ENCODE measurements at places on chromosomes 6 and 20.
A peak's percentile ranks its signal among the peaks of the same experiment; 100 is the strongest.

GRCh38 chr6:82086944-82087343 lies 160.6 kb downstream of the IBTK start:
- no peak for DNase-seq

DNA sequence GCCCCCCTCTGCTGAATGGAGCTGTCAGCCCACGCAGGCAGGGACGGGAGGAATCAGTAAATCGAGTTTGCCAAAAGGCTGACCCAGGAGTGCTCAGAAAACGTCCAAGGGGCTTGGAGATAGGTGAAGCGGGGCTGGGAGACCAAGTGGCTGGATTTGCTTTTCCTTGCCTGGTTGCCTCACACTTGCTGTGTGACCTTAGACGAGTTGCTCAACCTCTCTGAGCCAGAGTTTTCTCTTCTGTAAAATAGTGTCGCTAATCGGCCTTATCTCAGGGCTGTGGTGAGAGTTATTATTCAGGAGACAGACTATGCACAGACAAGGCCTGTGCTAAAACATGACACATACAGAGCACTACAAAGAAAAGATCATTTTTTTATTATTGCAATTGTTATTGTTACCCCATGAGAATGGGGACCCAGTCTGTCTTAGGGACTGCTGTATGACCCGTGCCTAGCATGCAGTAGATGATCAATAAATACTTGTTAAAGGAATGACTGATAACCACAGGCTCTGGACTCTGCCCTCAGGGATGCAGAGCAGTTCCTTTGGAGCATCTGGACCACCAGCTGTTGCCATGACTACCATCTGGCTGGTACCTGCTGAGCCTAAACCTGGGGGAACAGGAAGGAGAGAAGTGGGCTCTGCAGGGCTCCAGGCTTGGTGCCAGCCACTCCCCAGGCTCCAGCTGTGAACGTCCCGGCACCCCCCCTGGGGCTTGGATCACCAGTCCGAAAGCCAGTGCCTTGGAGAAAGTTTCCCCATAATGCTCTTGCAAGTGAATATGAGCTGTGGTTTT lies 901 bp downstream of the KCNK15 start:
- DNase-seq = no peak

- no peak for DNase-seq
Observed at GRCh38 chr6:47424436-47424836, 53.2 kb upstream of the CD2AP start.

DNA sequence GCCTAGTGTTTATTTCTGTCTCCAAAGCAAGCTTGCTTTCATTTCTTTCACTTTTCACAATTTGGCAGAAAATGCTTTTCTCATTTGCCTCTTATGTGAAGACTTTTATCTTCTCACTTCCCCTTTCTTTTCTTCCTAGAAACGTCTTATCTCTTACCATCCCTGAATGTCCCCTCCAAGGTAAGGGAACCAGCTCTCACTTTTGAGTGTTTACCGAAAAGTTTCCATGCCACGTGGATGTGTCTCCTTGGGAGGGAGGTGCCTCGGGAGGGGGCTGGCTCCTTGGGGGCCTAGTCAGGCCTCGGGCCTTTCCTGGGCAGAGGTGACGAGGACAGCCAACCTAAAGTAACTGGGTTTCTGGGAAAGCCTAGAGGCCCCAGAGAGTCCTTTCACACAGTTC lies 127.4 kb downstream of the CD24 start:
- DNase-seq = no peak

- DNase-seq = no peak
Observed at GRCh38 chr20:37958856-37959520, 56.1 kb downstream of the VSTM2L start.

- DNase-seq = no peak
Observed at GRCh38 chr6:90478278-90478677, 108.6 kb downstream of the MAP3K7 start.

- DNase-seq = no peak
Observed at GRCh38 chr20:40669692-40670091, 19.3 kb downstream of the MAFB start.

DNA sequence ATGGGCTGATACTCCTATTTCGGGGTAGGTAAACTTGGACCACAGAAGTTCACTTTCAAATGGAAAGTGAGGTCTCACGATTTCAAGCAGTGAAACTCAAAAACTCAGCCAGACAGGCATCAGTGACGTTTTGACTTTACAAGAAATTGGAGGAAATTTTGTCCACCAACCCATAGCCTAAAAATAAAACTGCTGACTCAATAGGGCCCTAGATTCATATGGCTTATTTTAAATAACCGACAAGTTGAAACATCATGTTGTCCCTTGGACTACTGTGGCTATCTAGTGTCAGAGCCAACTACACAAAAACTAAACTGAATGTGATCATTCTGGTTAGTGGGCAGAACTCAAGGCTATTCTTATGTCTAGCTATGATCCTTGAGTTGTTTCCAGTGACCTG lies 486.3 kb downstream of the GRIK2 start:
- no peak for DNase-seq

GRCh38 chr20:6654513-6655252 lies 112.8 kb upstream of the BMP2 start:
- DNase-seq = no peak

DNA sequence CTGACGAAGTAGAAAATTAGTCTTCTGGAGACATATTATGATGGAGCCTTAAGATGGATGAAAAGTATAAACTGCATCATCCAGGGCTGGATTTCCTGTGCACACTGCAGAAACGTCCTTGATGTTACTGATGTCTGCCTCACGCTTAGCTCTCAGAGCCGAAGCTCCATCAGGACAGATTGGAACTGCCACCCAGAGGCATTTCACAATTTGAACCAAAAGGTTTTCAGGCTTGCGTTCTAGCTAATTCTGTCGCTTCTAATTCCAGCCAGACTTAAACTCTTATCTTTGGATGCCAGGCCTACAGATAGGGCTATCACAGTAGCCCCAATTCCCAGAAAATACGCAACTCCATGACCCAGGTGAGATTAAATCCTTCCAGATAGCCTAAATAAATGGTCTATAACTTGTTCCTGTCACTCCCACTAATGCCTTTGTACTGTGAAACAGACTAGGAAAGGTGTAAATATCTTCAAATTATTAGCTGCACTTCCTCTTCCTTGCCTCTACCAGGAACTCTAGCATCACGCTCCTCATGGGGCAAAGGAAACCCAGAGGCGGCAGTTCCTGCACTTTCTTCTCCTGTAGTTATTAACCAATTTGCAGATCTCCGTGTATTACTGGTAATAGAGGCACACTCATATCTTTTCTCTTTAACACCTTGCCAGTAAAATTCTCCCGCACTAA lies 634.6 kb downstream of the PRKN start:
- no peak for DNase-seq

DNA sequence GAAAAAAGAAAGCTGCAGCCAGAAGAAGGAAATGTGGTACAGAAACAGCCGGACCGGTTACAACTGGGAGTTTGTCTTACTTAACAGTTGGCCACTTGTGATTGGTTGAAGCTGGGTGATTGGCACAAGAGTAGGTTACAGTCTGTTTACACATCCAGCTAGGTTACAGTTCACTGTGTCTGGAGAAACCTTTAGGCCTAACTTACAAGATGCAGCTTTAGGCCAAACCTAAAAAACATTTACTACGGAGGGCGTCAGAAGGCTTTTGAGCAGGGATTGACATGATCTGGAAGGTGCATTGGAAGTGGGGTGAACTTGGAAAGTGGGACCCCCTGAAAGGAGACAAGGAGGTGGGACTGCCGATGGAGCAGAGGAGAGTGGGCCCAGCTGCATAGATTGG lies 122.3 kb downstream of the BANF2 start:
- no peak for DNase-seq

DNA sequence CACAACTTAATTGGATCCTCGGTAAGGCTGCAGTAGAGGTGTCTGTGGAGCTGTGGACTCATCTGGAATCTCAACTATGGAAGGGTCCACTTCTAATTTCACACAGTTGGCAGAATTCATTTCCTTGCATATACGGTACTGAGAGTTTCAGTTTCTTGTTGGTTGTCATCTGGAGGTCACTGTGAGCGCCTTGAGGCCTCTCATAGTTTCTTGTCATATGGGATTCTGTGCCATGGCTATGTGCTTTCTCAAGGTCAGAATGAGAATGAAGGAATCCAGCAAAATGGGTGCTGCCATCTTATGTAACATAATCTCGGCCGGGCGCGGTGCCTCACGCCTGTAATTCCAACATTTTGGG lies 298.2 kb downstream of the DOK5 start:
- DNase-seq = no peak

DNA sequence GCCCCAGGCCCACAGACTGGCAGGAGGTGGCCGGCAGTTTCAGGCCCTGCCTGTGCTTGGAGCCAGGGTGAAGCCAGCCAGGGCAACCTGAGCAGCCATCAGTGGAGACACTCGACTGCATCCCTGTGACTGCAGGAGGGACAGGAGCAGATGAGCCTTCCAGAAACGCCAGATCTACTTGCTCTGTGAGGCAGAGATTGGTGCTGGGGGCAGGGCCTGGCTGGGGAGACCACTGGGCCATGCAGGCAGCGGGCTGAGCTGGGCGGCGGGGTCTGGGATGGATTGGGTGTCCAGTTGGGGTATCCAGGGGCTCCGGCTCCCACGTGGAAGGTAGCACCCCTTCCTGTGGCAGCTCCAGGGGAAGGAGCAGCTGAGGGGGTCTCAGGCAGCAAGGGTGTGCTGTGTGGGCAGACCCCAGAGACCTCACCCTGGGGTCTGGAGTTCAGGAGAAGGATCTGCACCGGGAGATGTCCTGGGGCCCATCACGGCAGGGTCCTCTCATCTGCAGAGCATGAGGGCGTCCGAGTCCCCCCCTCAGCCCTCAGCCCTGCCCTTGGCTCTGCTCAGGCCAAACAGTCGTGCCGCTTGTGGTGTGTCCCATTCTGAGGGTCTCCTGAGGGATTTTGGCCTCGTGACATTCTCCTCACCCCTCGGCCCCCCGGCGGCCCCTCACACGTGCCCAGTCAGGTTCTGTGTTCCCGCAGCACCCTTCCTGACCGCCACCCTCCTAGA lies 334.9 kb downstream of the TAF4 start:
- no peak for DNase-seq

GRCh38 chr6:166046226-166046625 lies 121.4 kb downstream of the TBXT start:
- no peak for DNase-seq

GRCh38 chr20:36658300-36658699 lies 12.3 kb upstream of the SLA2 start:
- no peak for DNase-seq

- DNase-seq = no peak
Observed at GRCh38 chr20:58677079-58677604, 15.5 kb upstream of the NPEPL1 start.

DNA sequence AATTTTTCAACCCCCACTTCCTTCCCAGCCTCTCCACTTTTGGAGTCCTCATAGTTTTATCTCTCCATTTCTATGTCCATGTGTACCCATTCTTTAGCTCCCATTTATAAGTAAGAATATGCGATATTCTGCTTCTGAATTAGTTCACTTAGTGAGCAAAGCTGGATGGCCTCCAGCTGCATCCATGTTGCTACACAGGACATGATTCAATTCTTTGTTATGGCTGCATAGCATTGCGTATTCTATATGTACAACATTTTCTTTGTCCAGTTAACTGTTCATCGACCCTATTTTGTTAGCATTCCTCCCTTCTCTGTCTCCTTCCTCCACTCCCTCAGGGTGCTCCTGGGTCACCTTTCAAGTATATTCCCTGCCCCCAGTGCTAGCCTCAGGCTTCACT lies 210.0 kb upstream of the SSTR4 start:
- no peak for DNase-seq

DNA sequence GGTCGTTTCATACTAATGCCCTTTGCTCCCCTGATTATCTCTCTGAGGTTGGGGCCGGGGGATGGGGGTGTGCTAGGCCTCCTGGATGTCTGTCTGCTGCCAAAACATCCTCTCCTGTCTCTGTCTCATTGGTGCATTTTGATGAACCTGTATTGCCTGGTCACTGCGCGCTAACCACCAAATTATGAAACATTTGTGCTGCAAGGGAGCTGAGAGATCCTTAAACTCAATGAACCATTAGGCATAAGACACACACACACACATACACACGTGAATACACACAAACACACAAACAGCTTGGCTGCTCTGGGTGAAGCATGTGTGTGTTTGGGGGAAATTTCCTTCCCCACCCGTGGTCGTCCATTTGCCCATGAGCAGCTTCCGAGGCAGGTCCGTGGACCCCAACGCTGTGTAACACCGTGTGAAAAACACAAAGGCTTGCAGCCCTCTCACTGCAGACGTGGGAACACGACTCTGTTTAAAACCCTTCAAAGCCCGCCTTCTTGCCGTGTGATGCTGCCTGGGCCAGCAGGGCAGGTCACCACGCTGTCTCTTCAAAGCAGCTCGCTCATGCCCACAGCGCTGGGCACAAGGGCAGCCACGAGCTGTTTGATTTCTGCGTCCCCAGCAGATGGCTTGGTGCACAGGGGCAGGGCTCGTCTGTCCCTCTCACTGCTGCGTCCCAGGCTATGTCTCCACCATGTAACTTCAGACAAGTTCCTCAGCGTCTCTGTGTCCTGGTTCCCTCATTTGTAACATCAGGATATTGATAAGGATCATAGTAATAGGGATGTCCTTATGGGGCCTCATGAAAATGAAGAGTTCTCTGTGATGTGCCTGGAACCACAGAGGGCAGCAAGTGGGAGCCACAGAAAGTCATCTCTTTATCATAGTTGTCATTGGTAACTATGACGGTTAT lies 96.8 kb downstream of the CDH26 start:
- DNase-seq = no peak

- DNase-seq = no peak
Observed at GRCh38 chr20:20461551-20461950, 93.6 kb downstream of the INSM1 start.

DNA sequence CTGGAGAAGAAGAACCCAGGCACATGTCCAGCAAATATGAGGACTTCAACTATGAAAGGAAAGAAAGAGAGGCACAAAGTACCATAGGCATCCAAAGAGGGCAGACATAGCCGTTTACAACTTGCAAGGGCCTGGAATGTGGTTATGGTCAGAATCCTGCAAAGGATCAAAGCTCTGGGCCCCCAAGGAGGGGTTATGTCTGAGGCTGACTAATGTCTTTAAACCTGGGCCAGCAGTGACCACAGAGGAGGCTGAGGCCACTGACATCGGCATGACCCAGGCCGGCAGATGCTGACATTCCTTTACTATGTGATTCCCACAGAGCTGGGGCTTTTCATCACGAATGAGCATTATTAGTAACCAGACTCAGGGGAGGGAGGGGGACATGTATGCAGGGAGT lies 861.1 kb downstream of the DHX35 start:
- DNase-seq = no peak

GRCh38 chr6:110039981-110040383 lies 61.9 kb downstream of the GPR6 start:
- DNase-seq = peak; percentile 8

All from stimulated activated CD4-positive, alpha-beta T cell treated with anti-CD3 and anti-CD28 coated beads, TNF-alpha, amount 100 ng/mL, for 48 hours (primary cell).